ENCODE measurements at places on chromosomes 7 and 10.

DNA sequence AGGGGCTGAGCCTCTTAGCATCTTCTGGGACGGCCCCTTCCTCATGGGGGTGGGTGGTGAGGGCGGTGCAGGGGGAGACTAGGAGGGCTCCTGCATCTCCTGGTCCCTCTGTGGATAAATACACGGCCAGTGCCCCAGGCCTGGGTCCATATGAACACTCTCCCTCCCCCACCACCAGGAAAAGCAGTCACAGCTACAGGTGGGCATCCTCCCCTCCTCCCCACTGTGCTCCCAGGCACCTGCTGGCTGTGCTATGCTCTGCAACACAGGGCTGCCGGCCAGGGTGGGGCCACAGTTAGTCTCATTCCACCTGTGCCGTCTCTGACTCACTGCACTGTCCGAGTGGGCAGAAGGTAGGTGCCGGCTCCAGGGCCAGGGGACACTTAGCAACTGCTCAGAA is 87.3 kb upstream of the INSIG1 start:
- DNase-seq, result no peak

- DNase-seq, result no peak
Measured at GRCh38 chr7:131322861-131323260, 4.8 kb upstream of the MKLN1 start.

DNA sequence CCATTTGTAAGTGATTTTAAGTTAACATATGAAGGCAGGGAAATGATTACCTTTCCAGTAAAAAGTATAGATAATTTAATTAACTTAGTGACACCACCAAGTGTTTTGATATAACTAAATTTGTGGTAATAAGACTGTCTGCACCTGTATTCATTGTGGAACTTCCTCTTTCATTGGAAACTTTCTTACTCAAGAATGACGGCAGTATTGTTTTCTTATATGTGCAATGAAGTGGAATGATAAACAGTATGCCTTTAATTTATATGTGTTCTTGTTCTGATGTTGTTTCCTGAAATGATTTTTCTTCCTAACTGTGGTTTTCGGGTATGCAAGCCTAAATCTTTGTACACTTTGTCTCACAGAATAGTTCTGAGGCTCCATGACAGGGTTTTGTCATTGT is 46.4 kb downstream of the CASD1 start:
- no peak for DNase-seq

DNA sequence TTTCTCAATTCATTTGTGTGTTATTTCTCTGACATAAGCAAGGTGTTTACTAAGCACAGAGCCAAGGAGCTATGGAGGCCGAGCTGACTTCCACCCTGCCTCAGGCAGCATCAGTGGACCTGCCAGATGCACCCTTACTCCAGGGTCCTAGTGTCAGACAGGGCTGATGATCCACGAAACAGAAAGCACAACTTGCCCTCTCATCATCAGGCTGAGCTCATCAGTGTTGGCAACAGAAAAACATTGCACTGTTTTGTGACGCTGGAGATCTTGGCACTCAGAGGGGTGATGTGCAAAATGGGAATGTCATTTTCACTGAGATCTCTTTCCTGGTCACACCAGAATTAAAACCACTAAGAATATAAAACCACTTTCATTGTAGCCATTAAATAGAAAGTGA is 201.8 kb downstream of the GLI3 start:
- DNase-seq, result no peak

DNA sequence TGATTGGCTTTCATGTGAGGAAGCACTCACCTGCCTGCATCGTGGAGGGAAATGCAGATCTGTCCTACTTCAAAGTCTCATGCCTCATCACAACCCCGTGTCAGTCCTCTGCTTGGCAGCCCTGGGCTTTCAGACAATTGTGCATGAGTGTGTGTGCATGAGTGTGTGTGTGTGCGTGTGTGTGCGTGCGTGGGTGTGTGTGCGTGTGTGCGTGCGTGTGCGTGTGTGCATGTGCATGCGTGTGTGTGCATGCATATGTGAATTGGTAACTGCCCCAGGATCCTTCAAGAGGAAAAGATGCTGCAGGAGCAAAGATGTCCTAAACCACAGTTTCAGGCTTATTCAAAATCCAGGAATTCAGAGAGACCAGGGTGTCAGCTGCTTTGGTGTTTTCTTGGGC is 71.3 kb downstream of the LANCL2 start:
- DNase-seq, result no peak

GRCh38 chr7:85564861-85565260 is 378.0 kb upstream of the SEMA3D start:
- DNase-seq, result no peak

DNA sequence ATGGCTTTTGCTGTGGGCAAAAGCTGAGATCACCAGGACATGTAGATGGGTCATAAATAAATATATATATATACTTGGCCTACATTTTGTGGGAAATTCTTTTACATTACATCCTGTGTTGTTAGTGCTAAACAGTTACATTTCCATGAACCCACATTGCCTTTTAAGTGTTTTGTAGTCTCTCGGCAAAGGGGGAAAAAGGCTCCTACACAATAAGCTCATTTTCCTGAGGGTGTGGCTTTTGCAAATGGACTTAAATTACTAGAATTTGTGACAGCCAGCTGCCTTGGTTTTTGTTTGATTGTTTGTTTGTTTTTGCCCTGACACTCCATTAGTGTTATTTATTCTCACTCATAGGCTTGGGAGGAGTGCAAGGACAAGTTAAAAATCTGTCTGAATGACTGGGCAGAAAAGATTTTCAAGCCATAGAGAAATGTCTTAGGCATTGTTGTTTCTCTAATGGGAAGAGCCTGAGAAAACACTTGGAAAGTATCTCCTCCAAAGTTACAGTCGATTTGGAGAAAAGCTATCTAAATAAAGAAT is 128.8 kb downstream of the DGKB start:
- no peak for DNase-seq

DNA sequence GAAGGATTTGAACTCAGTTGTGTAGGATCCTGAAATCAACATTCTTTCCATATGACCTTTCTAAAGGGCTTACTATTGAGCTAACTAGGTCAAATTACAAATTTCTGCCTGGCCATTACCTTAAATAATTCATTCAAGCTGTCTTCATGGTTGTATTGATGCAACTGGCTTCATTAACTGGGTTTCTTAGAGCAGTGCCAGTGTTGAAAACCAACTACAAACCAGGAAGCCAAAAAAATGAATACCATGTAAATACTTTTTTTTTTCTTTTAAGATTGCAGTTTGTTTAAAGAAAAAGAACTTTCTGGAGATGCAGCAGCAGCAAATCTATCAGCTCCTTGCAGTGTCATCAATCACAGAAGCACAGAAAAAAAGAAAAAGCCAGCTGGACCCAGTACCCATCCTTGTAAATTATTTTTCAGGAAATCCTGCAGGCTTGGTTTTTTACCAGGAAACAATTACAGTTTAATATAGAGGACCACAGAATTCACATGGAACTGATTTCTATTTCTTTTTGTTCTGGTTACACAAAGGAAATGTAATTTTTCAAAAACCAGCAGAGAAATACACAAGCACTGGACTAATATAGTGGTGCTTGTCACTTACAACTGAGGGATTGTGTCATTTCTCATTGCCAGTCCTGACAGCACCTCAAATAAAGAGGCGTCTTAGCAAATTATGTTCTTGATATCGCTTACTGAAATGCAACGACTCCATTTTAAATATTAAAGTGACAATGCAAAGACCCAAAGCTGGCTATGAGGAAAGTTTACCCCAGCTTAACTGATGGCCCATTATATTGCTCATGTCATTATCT is 131.9 kb downstream of the TMEM26 start:
- no peak for DNase-seq

DNA sequence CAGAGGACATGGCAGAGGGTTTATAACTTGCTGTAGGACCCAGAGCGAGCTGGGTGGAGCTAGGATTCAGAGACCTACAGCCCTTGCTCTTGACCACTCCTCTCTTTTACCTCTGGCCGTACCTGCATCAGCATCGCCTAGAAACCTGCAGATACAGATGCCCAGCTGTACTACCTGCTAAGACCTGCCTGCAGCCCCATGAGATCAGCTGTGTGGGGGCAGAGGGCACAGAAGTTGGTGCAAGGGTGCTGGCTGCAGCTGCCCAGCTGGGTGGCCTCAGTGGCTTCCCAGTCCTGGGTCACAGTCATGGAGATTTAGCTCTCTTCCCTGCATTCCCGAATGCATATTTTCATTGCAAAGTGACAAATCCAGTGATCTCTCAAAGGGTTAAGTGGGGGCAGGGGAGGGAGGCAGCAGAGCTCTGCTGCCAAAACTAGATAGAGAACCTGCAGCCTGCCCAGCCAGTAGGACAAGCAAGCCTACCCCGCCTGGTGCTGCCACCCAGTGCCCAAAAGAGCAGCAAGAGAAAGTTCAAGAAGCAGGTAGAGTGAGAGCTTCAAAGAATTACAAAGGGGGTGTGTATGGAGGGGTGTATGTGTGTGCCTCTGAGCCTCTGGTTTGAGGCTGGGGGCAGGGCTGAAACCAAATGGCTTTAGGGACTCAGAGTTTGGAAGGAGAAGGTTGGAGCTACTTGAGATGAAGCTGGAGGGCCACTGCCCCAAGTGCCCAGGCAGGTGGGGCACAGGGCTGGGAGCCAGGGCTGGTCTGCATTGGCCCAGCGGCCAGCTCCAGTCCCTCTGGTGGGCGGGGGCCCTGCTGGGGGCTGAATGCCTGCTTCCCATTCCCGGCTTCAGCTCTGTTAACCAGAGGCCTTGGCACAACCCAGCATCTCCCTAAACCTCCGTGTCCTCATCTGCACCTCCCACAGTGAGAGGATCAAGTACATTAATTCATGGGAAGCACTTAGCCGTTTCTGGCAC is 6.9 kb downstream of the FAM241B start:
- DNase-seq, result peak; percentile 63

DNA sequence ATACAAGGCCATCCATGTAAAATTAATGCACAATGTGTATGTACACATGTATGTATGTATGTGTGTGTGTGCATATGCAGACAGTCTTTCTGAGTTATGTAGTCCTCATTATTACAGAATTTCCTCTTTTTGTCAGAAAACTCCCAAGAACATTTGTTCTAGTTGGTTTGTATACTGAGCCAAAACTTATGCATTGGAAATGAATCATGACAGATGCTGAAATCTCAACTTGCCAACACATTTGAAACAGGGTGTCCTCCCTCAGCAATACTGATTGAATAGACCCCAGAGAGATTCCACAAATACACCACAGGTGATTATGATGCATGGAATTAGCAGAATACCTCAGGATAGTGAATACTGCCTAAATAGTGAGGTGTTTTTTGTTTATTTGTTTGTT is 472.9 kb upstream of the PCDH15 start:
- no peak for DNase-seq

GRCh38 chr10:107264742-107265141 is 100.2 kb upstream of the SORCS1 start:
- peak; percentile 85 for DNase-seq

DNA sequence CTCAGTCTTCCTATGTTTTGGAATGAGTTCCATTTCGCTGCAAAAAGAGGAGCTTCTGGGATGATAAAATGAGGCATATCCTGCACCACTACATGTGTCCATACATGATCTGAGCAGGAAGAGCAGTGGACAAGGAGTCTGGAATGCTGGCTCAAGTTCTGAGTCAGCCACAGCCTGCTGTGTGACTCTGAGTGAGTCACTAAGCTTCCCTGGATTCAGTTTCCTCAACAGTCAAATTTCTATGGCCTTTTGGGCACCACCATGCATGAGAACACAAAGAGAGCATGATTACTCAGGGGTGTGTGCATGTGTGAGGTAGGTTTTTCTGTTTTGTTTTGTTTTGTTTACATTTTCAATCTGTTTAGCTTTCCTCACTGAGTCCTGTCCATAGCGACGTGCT is 254.6 kb downstream of the ANKRD30A start:
- no peak for DNase-seq

GRCh38 chr7:129083525-129083924 is 28.6 kb upstream of the TNPO3 start:
- DNase-seq, result no peak

GRCh38 chr10:77603534-77603927 is 34.1 kb downstream of the KCNMA1 start:
- peak; percentile 18 for DNase-seq

GRCh38 chr10:86385806-86386205 is 19.2 kb upstream of the GRID1 start:
- no peak for DNase-seq

DNA sequence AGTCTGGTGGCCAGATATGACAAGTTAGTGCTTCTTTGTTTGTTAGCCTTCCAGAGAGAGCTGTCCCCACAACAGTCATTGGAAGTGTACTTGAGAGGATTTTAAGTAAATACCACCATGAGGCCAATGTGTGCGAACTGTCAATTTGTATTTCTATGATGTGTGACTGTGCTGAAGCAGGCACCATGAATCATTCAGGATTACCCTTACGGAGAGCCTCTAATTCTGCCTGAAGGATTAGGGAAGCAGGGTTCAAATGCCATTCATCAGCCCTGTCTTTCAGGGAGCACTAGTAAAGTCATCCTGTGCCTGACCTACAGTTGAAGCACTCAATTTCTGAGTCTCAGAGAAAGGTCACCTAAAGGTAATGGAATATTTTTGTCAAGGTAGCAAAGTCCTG is 109.3 kb downstream of the GATA3 start:
- no peak for DNase-seq

GRCh38 chr10:91096274-91096673 is 124.2 kb upstream of the PCGF5 start:
- DNase-seq, result no peak

DNA sequence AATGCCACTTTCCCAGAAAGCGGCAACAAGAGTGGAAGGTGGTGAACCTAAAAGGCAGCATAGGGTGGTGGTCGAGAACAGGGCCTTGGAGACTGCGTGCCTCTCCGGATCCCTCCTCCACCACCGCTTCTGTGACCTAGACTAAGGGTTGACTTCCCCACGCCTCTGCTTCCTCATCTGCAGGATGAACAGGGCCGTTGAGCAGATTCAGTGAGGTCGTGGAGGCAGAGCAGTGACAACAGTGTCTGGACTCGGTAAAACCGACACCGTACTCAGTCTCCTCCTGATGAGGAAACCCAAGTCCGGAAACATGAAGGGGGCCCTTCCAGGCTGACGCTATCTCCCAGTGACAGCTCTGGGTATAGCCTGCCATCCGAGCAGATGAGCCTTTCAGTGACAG is 162.6 kb downstream of the CELF2 start:
- DNase-seq, result no peak

GRCh38 chr10:36538953-36539586 is 586.3 kb upstream of the ANKRD30A start:
- DNase-seq, result no peak

DNA sequence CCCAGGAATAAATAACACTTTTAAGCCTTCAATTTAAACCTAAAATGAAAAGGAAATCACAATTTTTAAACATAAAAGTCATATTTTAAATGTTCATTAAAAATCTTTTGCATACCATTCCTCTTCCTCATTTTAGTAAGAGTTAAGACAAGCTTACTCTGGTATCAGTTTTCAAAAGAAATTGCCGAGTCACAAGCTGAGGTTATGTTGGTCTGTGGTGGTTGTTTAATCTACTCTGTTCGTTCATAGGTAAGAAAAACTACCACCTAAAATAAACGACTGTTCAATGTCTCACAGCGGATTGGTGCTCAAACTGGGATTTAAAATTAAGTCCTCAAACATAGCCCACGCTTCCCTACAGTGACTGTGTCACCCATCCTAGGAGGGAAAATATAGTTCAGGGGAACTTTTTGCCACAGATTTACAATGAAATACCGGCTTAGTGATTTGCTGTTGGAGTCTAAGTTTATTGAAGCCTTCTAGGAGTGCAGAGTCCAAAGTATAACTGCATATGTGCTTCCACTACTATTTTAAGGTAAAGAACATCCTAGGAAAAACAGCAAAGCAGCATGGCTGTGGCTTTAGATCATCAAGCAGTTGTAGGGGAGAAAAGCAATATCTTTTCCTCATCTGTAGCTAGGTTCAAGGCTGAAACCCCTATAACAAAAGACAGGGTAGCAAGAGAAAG is 61.1 kb downstream of the GNAT3 start:
- no peak for DNase-seq

All from WERI-Rb-1 (cell line).